AG20443 (cell line): ENCODE measurements at places on chromosomes 2 and 18.

GRCh38 chr2:163135256-163135655 is 296.7 kb upstream of the KCNH7 start:
- DNase-seq = no peak

DNA sequence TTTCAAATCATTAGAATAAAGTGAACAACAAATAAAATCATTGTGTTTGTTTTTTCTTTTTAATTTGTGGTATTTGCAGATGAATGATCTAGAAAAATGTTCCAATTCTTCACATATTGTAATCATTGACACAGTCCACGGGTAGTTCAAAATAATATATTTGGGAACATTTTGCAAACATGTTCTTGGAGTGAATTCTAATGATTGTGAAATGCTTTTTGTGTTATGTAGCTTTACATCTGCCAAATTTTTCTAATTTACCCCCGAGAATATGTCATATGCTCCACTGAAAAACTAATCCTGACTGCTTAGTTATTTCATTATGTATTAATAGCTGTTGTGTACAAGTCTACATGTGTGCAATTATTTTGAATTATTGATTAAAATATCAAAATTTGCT is 1468.4 kb upstream of the NXPH2 start:
- no peak for DNase-seq

DNA sequence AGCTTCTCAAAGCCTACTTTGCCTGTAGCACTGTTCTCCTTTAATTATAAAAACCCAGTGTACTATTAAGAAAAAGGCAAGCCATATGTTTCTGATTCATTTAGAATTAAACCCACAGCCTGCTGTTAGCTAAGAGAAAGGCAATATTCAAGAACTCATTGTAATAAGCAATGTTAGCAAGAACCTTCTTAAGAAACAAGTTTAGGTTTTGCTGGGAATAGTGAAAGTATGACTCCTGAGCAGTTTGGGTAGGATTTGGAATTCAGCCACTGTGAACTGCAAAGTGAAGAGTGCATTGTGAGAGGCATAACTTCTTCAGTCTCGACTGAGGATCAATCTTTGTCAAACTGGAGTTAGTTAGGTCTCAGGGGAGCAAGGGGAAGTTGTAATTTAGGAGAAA is 206.5 kb upstream of the NT5C1B start:
- peak; percentile 16 for DNase-seq

DNA sequence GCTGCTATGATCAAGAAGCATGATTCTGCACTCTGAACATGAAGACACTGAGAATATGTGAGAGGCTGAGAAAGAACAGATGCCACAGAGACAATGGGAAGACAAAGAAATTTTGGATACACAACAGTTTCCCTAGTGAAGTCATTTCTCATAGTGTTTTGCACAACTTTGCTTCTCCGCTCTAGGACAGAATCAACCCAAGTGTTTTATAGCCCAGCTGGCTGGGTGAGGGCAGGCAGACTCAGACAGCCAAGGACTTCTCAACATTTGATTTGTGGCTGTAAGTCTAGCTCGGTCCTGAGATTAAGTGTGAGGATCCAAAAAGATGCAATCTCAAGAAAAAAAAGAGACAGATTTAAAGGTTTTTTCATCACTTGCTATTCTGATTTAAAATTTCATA is 536.5 kb upstream of the CRIM1 start:
- no peak for DNase-seq
